Stimulated activated CD8-positive, alpha-beta memory T cell treated with anti-CD3 and anti-CD28 coated beads, Interleukin-4, amount 100 ng/mL, for 4 hours (primary cell): ENCODE measurements at places on chromosomes 1 and 21.

GRCh38 chr1:26126321-26127084 lies 14.9 kb downstream of the PDIK1L start:
- DNase-seq, result no peak

DNA sequence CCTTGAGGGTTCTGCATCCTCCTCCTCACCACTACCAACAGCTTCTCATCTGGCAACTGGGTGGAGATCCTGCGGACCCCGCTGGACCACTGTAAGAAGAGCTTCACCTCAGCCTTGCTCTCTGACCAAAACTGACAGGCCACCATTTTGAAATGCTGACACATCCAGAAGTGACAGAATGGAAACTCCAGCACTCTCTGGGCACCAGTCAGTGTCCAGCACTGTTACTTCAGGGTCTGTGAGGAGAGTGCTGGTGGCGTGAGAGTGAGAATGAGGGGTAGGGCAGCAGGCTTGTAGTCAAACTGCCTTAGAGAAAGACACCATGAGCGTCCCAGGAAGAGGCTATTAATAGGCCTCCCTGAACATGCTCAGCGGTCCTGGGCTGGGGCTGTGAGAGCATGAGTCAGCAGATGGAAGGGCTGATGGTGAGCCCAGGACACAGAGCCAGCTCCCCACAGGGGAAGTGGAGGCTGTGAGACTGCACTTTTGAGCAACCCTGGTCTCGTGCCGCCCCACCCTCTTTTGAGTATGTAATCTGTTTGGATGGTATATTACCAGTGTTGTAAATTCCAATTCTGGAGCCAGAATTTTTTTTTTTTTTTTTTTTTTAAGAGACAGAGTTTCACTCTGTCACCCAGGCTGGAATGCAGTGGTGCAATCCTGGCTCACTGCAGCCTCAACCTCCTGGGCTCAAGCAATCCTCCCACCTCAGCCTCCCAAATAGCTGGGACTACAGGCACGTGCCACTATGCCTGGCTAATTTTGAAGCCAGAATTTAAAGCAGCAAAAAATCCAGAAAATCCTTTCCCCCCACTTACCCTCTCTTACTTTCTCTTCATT lies 34.4 kb upstream of the SLC30A1 start:
- DNase-seq, result no peak

DNA sequence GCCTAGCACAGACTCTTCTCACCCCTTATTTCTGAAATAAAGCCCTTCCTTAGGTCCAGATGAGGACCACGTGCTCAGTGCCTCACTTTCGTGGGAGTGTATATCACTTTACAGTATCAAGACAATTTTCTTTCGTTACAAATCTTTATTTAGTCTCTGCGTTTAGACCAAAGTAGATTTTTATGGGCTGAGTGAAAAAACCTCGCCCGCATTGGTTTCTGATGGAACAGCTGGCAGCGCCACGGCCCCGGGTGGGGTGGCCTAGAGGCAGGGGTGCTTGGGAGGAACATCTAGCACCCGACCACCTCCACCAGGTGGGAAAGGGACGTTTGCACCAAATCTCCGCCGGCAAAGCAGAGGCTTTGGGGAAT lies 7.6 kb downstream of the SIM2 start:
- no peak for DNase-seq

- no peak for DNase-seq
Observed at GRCh38 chr1:4710592-4711415, 56.4 kb downstream of the AJAP1 start.

DNA sequence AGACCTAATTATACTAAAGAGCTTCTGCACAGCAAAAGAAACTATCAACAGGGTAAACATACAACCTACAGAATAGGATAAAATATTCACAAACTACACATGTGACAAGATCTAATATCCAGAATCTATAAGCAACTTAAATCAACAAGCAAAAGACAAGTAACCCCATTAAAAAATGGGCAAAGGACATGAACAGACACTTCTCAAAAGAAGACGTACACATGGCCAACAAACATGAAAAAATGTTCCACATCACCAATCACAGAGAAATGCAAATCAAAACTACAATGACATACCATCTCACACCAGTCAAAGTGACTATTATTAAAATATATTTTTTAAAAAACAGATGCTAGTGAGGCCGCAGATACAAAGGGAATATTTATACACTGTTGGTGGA lies 99.8 kb downstream of the FAF1 start:
- no peak for DNase-seq

- DNase-seq, result no peak
Observed at GRCh38 chr21:36260030-36260787, 59.8 kb upstream of the MORC3 start.
